ENCODE measurements at places on chromosomes 4 and X.

GRCh38 chr4:38531141-38531727 lies 132.8 kb upstream of the KLF3 start:
- DNase-seq: no peak

DNA sequence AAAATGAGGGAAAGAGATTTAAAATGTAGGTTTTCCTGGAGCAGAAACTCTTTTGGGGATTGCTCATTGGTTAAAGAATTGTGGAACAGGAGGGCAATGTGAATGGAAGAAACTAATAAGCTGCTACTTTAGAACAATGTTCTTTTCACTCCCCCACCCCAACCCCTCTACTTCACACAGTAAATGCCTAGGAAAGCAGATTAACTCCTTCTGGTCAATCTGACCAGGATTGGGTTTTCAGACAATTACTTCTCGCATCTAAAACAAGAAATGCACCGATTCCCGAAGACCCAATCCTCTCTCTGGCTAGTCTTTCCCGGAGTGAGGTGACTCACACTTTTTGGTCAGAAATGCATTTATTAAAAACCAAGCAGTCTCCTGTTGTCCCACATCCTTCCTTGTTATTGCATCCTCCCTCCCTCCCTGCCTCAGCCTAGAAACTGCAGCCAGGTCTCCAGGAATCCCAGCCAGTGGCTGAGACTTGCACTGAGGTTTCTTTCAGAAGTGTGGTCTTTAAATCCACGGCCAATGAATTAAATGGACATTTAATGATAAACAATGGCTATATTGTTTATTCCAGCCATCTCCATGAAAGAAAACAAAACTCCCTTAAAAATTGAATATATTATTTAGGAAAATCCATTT lies 21.4 kb downstream of the MFAP3L start:
- DNase-seq: no peak

GRCh38 chrX:150364347-150365050 lies 1.4 kb downstream of the MAMLD1 start:
- DNase-seq: peak; percentile 21

GRCh38 chr4:184193556-184194525 lies 23.8 kb downstream of the ENPP6 start:
- DNase-seq: no peak

- DNase-seq: no peak
These were observed 96.2 kb downstream of the CDS1 start for GRCh38 chr4:84678976-84679744.

DNA sequence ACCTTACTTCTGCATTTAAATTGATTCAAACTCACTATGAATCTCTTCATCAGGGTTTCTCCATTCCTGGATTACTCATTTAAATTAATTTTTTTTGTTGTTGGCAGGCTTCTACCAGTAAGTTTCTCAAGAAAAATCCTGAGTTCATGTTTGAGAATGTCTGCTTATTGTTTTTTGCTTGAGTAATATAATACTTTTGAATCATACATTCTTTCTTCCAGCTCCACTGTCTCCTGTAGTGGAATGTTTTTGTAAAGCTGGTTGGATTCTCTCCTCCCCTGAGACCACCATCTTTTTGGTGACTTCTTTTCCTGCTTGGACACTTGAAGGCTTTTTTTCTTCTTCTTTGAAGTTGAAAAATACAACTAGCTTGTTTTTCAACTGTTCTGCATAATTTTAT lies 4.3 kb upstream of the MID1IP1 start:
- DNase-seq: no peak

DNA sequence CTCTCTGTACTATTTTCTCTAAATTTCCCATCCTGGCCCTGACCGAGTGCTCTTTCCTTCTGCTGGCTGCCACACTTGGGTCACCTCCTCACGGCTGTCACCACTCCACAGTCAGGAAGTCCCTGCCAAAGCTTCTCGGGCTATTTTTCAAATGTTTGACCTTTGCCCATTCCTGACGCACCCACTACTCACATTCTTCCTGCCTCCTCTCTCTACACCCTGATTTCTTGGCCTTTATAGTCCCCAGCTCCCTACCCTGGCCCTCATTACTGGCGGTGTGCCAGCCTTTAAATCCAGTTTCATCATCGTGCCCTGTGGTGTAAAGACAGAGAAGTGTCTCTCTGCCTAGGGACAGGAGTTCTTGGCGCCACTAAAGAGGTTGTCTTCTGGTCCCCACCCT lies 46.4 kb upstream of the GATB start:
- DNase-seq: no peak

DNA sequence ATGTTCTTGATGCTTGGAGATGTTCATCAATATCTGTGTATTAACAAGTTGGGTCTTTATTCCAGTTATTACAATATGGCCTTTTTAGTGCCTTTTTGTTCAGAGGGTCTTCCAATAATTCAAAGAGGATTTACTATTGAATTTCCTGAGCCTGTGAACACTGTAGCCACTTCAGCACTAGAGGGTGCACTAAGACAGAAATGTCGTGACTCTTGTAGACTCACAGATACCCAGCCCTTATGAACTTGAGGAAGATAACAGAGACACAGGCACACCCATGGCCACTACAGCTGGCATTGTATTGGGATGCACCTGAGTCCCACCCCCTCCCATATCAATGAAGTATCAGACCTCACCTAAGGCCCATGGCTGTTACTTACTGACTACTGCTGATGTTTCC lies 54.4 kb upstream of the ACTRT1 start:
- DNase-seq: no peak

- no peak for DNase-seq
These were observed 128.3 kb downstream of the MAGEE1 start for GRCh38 chrX:76555816-76556215.

DNA sequence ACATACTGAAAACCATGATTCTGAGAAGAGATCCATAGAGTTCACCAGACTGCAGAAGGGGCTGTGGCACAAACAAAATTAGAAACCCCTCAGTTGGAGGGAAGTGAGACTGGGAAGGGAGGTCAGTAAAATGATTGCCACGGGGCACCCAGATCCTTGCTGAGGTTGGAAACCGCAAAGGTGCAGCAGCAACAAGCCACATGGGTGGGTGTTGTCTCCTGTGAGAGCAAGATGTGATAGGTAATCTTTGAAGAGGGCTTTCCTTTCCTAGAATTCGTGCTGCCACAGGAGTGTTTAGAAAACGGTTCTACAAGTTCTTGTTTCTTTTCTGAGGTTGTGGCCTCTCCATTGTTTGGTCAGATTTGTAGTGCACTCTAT lies 85.5 kb downstream of the NFKB1 start:
- no peak for DNase-seq

DNA sequence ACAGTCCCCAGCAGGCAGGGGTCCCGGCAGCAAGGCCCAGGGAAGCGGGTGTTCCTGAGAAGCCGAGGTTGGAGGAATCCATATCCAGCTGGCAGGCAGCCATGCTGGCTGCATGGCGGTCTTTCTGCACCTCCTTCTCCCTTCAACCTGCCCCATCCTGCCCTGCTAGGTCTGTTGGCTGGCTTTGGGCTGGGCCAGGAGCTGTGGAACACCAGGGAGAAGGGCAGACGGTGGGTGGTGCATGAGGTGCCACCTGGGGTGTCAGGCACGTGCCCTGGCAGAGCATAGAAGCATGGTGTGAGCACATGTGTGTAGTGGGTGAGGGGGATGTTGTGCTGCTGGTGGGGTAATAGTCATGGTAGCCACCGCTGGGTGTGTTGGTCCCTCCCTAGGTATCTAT lies 150.1 kb downstream of the PJA1 start:
- no peak for DNase-seq

- no peak for DNase-seq
These were observed 292.6 kb downstream of the IQCM start for GRCh38 chr4:149523039-149523438.

GRCh38 chr4:10619855-10620254 lies 64.7 kb downstream of the CLNK start:
- DNase-seq: no peak

DNA sequence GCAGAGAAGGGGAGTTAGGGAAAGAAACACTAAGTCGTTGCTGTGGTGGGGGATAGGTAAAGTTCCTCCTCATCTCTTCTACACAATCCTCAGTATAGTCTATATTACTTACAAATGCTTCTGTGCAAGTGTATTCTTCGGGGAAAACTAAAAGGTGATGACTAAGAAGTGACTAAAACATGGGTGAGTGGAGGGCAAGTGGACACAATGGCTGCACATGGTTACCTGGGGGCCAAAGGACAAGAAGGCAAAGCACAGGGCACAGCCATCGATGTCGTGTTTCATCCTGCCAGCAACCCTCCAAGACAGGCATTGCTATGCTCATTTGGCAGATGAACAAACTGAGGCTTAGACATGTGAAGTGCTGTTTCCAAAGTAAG lies 35.5 kb upstream of the CCKAR start:
- DNase-seq: no peak

DNA sequence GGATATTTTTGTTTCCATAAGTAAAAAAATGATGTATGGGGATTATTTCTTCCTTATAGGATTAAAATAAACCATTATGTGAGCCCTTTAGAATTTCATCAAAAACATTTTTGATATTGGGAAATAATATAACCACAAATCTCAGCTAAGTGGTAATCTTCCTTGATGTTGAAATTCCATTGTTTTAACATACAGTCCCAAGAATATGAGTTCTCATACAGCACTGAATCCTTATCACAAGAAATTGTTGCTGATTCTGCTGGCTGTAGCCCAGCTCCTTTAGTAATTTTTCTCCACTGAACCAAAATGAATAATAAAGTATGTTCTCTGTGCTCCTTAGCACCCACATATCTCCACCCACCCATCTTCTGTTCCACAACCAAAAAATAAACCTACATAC lies 41.9 kb upstream of the FAM47B start:
- DNase-seq: no peak

DNA sequence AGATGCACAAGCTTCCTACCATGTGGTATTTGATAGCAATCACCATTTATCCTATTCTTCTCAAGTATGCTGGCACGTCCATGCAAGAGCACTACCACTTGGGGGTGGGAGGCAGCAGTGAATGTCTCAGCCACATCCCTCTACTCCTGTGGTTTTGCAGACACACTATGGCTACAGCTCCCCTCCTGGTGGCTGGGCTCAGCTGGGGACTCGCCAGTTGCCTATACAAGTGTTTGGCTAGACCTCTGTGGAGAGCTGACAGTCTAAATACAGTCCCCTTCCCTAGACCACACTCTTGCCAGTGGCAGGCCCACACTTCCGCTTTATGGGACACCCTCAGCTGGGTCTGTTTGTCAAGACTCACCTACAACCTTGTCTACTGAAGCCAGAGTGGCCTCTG lies 53.2 kb downstream of the ADGRA3 start:
- DNase-seq: no peak

All from stimulated activated CD4-positive, alpha-beta T cell treated with anti-CD3 and anti-CD28 coated beads, Interleukin-12 subunit alpha, Interleukin-12 subunit beta, amount 100 ng/mL, for 4 hours (primary cell).